ENCODE measurements at places on chromosomes 16 and 17.
A peak's percentile ranks its signal among the peaks of the same experiment; 100 is the strongest.

DNA sequence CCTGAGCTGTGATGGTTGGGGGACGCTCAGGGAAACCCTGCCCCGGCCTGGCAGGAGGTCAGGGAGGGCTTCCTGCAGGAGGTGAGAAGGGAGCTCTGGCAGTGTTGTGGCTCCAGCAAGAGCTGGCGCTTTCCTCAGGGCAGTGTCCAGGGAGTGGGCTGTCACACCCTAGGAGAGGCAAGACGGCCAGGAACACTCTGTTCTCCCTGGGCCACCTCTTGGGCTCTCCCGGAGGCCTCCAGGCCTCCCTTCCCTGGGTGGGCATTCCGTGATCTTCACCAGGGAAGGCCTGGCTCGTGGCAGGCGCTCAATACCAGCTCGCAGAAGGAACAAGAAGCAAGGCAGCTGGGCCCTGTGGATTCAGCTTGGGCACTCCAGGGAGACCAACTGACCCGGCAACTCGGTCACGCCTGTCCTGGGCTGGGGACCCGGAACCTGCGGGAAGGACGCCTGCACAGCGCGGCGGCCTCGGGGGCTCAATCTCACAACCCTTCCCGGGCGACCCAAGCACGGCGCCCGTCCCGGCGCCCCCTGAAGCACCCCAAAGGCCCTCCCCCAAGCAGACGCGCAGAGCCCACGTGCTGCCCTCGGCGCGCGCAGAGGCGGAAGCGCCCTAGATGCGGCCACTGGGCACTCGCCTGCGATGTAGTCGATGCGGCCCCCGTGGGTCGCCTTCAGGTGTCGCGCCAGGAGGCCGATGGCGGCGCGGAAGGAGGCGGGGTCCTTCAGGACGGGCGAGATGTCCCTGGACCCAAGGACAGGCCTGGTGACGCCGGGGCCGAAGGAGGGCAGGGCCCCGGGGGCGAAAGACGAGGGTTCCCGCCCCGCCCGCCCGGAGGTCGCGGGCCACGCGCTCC, 588 bp downstream of the APRT start:
- peak; percentile 60 for DNase-seq

DNA sequence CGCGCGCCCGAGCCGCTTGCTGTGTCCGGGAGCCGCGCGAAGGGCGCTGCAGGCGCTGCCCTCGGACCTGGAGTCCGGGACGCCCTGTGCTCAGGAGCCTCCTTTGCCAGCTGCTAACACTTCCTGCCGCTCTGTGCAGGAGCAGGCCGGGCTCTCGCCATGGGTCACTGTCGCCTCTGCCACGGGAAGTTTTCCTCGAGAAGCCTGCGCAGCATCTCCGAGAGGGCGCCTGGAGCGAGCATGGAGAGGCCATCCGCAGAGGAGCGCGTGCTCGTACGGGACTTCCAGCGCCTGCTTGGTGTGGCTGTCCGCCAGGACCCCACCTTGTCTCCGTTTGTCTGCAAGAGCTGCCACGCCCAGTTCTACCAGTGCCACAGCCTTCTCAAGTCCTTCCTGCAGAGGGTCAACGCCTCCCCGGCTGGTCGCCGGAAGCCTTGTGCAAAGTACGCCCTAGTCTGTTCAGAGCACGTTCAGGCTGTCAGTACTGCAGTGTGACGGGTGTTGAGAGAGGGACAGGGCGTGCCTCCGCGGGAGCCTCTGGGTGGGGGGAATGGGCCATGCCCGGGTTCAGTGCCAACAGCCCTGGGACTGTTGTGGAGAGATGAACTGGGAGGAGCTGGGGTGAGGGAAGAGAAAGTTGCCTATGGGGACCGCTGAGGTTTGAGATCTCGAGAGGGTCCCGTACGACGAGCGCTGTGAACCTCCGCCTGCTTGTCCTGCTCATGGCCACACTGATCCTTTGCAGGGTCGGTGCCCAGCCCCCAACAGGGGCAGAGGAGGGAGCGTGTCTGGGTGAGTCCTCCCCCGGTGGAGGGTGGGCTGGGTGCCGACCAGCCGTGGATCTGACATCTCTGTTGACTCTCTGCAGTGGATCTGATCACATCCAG, 1.3 kb downstream of the ZNF276 start:
- DNase-seq = peak; percentile 63

- DNase-seq = no peak
Measured at GRCh38 chr16:87924811-87925670, 11.3 kb downstream of the CA5A start.

DNA sequence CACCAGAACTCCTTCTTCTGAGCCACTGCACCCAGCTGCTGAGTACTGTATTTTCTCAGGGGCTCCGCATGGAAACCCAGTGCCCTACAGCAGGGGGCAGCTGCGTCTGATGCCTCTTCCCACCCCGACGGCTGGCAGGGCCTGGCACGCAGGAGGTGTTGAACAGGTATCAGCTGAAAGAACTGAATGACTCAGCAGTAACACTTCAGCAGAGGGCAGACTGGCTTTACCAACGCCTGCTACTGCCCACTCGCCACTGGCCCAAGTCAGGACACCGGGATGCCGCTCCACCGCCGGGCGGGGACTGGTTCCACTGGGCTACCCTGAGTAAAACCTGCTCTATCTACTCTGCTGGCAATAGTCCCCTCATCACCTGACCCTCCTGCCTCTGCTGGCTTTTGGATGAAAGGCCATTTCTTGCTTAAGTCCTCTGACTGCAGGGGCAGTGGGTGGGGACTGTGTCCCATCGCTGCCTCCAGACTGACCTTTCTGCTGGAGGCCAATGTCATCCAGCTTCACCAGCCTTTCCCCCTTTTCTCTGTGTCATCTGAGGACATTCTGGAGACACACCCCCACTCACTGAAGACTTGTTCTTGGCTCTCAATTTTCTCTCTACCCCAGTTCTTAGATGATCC, 100.4 kb upstream of the FA2H start:
- DNase-seq = no peak

DNA sequence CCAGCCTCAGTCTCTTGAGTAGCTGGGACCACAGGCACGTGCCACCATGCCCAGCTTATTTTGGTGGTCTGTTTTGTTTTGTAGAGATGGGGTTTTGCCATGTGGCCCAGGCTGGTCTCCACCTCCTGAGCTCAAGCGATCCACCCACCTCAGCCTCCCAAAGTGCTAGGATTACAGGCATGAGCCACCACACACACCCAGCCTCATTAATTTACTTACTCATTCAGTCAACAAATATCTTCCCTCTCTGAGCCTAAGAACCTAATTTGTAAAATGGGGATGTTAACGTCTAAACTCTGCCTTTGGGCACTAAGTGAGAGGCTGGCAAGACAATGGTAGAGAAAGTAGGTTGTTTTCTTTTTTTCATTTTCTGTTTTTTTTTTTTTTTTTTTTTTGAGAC, 22.6 kb downstream of the SRCIN1 start:
- DNase-seq = no peak

DNA sequence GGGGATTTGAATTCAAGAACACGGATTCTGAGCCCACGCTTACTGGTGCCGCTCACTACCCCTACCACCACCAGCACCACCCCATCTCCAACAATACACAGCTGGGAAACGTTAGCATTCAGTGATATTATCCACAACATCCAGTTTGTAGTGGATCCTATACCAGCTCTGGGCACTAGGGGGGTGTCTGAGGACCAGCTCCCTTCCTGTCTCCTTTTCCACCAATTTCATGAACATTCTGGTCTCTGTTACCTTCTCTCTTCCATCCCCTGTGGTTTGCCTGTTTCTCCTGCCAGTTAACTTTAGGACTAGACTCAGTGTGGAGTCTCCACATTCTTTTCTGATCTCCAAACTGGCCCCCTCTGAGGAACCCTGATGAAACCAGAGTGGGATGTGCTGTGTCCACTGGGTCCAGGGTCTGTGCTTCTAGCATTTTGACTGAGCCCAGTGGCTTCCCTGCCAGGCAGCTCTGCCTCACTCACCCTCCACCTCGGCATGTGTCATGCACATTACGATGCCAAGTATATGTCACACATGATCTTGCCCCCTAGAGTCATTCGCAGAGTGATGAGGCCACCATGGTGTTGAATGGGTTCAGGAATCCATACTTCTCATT, 187.0 kb upstream of the CDH13 start:
- no peak for DNase-seq

- peak; percentile 90 for DNase-seq
Measured at GRCh38 chr17:60135151-60135950, 14.4 kb upstream of the CA4 start.

- no peak for DNase-seq
Measured at GRCh38 chr17:11296994-11297393, 56.0 kb downstream of the SHISA6 start.

DNA sequence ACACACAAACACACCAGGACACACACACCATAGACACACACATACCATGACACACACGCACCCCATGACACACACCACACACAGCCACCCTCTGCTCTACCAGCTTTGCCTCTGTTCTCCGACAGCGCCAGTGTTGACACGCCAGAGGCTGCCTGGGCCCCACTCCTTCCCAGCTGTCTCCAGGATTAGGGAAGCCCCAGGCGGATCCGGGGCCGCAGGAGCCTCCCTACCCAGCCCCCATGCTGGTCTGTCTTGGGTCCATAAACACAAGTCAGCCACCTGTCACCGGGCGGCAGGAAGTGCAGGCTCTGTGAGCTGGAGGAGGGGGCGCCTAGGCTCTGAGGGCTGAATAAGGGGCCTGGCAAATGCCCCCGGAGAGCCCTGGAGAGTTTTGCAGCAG, 10.5 kb downstream of the TBC1D16 start:
- DNase-seq = no peak

DNA sequence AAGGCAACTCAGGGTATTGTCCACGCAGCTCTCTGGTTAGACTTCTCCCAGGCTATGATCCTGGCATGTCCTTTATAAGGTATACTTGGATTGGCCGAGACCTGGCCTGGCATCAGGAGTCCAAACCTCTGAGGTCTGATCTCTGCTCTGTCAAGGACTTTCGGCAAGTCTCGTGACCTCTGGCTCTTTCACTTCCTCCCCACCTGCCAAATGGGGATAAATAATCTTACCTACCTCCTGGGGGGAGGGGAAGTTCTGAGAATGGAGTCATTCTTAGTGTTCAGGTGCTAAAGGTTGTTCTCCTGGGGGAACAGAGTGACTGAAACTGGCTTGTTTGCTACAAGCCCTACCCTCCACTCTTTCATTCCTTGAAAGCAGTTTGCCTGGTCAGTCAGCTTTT, 7.6 kb downstream of the ATXN1L start:
- DNase-seq = no peak

DNA sequence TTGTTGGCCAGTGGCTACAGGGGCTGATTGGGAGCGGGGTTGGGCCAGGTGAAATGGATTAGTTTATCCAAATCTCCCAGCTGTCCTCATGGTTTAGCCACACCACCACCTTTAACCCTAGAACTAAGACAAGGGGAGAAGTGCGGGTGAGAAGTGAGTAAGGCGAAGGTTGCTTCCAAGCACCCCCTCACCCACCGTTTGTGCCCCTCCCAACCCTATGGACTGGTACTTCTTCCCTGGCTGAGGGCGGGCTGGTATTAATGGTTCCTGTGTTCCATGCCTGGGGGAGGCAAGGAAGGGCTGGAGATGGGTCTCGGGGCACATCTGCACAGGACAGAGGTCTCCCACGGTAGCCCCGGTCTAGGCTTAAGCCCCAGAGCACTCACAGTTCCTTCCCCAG, 25.1 kb downstream of the NT5M start:
- DNase-seq = no peak

DNA sequence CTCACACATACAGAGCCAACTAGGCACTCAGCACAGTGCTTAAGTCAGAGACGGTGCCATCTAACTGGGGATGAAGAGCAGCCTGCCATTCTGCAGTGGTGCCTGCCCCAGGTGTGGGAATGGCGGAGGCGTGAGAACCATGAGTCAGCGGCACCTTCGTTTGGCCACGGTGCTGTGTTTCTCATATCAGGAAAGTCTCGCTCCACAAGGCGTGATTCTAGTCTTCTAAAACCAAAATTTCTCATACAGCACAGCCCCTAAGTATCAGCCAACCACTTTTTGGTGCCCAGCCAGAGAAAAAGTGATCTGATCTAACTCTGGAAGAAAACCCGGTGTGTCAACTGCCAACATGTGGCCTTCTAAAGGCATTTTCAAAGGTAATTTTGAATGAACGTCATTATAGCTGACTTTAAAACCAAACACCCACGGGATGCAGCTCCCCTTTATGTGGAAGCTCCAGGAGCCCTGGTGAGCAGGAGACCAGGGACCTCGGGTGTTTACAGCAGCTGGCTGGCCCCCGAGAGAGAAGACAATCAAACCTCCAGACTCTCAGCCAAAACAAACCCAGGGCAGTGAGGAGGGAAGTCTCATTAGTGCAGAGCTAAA, 54.6 kb downstream of the ABCC12 start:
- peak; percentile 63 for DNase-seq

DNA sequence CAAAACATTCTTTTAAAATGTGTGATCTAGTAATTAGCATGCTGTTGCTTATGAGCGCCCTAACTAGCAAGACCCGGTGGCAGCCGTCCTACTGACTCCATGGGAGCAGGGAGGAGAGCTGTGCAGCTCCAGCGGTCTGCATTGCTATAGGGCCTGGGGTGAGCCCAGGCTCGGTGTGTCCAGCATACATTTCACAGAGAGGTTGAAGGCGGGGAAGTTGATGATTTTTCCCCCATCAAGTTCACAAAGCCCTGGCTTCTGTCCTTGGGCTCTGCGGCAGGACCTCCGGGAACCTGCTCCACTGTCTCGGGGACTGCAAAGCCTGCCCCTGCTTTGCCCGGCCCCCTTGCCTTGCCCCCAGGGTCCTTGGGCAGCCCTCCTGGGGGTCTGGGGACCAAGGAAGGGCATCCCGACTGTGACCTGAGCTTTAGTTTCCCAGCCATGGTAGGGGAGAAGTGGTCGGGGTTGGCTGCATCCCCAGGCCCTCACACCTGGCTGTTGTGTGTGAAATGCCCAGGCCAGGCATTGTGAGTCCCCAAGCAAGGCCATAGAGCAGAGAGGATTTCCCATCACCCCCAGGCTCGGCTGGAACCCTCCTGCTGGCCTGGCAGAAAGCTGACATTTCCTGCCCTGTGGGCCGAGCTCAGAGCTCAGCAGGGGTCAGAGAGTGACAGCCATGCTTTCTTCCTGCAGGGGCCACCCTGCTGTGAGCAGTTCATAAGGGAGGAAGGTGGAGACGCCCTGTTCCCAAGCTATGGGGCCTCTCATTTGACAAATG, 24.8 kb downstream of the KCNJ12 start:
- DNase-seq = no peak

GRCh38 chr16:68475071-68475470, 26.8 kb upstream of the SMPD3 start:
- no peak for DNase-seq

- DNase-seq = no peak
Measured at GRCh38 chr17:27945333-27945616, 52.1 kb upstream of the LYRM9 start.

DNA sequence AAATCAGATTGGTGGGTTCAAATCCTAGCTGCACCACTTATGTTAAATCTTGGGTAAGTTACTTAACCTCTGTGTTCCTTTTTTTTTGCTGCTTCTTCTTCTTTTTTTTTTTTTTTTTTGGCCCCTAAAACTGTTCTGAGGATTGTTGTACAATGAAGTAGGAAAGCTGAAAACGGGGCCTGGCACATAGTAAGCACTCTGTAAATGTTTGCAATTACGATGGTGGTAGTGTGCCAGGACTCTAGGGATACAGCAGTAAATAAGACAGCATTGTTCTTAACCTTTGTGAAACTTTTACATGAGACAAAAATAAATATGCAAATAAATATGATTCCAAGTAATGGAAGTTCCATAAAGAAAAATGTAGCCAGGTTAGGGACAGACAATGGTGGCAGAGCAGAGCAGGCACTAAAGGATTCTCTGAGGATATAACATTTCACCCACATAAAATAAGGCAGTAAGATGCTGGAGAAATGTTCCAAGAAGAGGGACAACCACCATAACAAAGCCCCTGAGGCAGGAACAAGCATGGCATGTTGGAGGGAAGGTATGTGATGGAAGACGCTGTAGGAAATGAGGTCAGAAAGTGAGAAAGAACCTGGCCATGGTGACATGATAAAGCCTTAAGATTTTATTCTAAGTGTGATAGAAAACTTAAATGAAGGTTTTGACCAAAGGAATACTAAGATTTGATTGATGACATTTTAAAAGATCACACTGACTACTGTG, 127.3 kb downstream of the NLK start:
- no peak for DNase-seq
